ENCODE measurements at places on chromosomes 2 and 18.

DNA sequence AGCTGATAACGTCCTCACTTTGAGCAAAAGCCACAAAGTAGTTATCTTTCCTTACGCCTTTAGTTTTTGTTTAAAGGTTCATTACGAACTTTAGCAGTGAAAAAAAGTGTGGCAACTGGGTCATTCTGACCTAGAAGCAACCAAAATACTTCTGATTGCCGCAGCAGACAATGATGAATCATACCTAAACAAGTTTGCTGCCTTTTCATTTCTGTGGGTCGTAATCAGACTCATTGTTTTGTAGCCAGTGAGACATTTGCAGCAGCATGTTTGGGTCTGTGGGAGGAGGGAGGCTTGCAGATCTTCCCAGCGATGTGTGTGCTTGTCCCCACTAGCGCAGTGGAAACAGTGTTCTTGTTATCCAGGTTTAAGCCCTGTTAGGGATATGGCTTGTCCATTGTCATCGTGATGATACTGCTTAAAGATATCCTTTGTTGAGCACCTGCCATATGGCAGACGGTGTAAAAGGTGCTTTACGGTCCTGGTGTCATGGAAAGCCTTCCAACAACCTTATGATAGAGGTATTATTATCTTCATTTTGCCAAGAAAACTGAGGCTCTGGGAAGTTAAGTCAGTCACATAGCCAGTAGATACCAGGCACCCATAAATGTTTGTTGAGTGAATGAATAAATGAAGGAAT is 1.3 kb upstream of the GREB1 start:
- DNase-seq: no peak

GRCh38 chr2:144471305-144472045 is 48.4 kb downstream of the ZEB2 start:
- DNase-seq: no peak

- DNase-seq: no peak
These were observed 5.0 kb downstream of the SPIRE1 start for GRCh38 chr18:12652861-12653401.

DNA sequence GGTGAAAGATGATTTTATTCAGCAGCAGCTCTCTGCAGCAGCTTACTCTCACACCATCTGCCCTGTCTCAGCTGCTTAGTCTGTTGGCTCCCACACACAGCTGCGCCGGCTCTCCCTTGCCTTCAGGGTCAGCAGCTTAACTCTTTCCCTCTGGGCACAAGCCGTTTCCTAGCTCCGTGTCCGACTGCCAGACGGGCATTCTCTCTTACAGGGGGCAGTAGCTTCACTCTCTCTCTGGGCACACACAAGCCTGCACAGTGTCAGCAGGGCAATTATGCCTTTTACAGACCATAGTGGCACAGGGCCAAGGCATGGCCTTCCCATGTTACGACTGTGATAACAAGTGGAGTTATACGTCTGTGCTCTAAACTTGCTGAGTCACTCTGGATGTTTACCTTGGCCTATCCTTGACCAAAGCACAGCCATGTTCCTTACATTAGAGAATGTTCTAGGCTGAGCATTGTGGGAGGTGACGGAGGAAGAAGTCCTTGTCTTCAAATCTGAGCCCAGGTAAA is 31.7 kb downstream of the PCARE start:
- DNase-seq: peak; percentile 83

DNA sequence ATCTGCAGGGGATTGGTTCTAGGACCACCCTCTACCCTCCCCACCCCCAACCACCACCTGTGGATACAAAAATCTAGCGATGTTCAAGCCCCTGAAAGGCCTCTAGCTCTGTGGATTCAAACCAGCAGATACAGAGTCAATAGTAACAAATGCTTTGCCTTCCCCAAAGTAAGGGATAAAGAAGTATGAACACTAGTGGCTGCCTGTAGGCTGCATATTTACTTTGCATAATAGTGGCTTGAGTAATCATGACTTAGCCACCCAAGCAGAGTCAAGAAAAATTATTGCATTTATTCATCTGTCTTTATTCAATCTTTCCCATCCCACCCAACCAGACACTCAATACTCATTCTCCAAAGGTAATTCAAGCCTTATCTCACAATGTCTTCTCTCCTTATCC is 43.8 kb downstream of the SOCS6 start:
- DNase-seq: no peak

GRCh38 chr2:137250401-137250800 is 485.1 kb downstream of the THSD7B start:
- no peak for DNase-seq

DNA sequence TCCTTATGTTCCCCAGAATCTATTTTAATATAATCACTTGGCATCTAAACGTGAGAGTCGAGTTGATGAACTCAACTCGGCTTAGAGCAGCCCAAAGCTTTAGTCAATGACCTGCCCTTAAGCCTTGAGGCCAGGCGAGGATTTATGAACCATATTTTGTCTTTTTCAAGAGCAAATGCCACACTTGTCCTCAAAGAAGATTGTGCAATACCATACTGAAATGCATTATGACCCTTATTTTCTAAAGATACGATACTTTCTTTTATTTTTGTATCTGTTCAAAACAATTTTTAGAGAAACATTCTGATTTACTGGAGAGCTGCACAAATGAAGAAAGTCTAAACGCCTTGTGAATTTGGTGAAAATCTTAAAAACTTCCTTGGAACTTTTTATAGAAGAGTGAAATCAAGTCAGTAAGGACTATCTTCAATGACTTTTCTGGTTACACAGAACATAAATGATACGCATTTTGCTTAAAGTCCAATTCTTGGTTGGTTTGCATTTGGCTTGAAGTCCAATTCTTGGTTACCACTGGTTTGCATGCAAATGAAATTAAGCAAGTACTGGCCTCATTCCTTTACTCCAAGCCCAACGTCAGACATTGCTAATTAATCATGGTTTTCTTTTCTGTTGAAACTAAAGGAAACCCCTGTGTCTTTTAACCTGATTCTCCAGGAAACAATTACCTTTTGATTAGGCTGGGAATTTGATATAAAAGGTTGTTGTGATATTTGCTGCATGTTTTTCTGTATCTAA is 105.8 kb upstream of the CAVIN2 start:
- no peak for DNase-seq

GRCh38 chr2:72483346-72483745 is 335.7 kb upstream of the CYP26B1 start:
- no peak for DNase-seq

DNA sequence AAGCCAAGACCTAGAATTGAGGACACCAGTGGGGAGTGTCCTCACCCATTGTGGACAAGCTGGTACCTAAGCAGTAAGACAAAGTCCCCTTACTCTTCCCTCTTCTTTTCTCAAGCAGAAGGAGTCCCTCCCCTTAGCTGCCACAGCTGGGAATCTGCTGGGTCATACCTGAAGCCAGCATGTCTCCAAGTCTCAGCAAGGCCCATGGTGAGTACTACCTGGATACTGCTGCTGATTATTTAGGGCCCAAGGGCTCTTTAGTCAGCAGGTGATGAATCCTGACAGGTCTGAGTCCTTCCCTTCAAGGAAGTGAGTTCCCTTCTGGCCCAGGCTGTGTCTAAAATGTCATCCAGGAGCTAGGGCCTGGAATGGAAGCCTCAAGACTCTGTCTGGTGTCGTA is 198.6 kb upstream of the STK17B start:
- no peak for DNase-seq

GRCh38 chr2:24682304-24682703 is 110.9 kb downstream of the PTRHD1 start:
- DNase-seq: peak; percentile 65

DNA sequence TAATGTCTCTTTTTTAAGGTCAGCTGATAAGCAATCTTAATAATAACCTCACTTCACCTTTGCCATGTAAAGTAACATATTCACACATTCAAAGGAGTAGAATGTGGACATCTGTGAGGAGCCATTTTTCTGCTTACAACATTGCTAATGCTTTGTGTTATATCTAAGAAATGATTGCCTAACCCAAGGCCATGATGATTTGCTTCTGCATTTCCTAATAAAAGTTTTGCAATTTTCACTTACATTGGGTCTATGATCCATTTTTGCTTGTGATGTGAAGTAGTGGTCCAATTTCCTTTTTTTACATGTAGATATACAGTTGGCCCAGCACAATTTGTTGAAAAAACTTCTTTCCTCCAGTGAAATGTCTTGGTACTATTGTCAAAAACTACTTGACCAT is 22.0 kb downstream of the RELCH start:
- no peak for DNase-seq

GRCh38 chr2:170707821-170708795 is 7.0 kb upstream of the SP5 start:
- DNase-seq: no peak

DNA sequence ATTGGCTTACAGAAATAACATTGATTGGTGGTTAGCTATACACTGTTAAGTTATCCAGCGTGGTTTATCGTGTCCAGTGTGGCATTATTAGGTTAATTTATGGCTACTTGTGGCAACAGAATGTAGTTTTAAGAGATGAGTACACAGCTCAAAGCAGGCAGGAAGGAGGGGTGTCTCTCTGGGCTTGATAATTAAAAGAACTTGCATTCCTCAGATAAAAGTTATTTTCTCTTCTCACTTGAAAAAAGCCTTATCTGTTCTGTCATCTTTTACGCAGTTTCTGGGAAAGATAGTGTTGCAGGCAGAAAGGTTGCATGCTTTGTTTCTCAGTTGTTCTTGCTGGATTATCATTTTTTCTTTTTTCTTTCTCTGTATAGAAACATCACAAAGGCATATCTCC is 154.4 kb upstream of the COL3A1 start:
- DNase-seq: no peak

- no peak for DNase-seq
These were observed 995.6 kb upstream of the FANCL start for GRCh38 chr2:59236723-59237122.

- DNase-seq: no peak
These were observed 53.4 kb downstream of the CDH2 start for GRCh38 chr18:28123401-28124030.

DNA sequence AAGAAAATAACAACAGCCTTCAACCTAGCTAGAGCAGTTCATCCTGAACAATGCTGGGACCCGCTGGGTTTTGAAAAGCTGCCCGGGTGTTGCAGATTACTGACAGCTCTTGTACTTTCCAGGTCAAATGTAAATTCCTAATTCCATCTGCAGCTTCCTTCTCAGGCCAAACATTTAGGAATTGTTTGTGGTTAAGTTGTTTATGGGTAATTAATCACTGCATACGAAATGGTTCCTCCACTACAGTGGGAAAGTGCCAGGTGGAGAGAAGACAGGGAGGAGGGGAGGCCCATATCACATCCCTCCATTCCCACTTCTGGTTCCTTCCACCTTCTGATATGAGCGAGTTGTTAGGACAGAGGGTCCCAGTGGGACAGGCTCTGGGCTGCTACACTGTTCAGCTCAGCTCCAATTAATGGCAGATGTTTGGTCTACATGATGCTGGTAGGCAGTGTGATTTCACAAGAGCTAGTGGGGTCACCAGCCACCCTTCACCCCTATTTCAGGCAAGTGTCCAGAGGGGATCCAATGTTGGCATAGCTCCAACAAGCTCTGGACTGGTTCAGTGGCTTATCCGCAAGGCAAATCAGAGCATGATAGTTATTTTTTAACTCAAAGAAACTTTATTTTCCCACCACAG is 112.9 kb upstream of the ACAA2 start:
- DNase-seq: no peak

DNA sequence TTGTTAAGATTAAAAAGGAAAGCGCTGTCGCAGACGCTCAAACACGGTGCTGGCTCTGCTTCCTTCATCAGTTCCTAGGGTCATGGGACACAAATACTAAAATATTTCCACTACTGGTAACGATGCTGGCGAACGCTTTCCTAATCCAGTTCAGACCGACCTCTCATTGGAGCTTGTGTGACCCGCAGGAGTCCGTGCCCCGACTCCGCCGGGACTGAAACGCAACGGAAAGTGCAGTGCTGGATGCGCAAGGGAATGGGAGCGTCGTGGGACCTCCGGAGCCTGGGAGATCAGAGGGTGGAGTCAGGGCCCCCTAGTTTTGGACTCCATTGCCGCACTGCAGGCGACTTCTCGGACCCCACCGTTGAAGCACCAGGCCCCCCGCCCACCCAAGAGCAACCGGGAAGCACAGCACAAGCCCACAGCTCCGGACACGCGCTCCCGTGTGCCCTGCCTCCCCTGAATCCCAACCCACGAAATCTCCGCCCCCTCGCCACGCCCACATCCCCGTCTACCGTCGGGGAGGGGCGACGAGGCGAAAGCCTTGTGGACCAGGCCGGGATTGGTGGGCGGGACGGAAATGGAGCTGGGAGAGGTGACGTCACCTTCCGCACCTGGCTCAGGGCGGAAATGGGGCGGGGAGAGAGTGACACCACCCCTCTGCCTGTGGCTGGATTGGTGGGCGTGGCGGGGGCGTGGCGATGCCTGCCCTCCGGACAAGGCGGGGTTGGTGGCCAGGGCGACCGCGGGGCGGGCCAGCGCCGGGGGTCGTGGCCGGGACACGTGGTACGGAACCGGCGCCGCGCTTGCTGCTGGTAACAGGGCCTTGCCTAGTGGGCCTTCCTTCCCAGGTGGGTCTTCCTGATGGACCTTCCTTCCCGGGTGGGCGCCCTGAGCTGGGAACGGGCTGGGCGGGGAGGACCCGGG is at the start of gene CNDP2:
Gene CNDP2, plus strand, starts transcription at position 783 of the 927 bp plus-strand sequence. CDS start 3,611 bp downstream, outside the sequence.
- DNase-seq: peak; percentile 99

GRCh38 chr2:143219266-143219665 is 90.0 kb downstream of the ARHGAP15 start:
- DNase-seq: no peak

DNA sequence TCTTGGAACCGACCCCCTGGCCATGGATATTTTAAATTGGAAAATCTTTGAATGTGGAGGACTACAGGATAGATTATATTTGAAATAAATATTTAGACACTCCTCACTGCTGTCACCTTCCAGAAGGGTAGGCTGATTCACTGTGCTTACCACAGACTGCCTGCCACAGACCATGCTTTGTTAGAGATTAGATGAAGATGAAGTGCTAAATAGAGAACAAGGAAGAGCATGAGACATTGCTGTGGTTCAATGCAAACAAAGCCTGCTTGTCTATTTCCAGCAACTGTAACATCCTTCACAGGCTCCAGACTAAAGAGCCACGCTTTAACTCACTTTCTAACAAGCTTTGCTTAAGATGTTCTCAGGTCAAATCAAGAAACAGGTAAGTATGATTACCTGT is 81.0 kb upstream of the TMEM17 start:
- DNase-seq: no peak

- DNase-seq: no peak
These were observed 3.2 kb downstream of the NMUR1 start for GRCh38 chr2:231527091-231527395.

DNA sequence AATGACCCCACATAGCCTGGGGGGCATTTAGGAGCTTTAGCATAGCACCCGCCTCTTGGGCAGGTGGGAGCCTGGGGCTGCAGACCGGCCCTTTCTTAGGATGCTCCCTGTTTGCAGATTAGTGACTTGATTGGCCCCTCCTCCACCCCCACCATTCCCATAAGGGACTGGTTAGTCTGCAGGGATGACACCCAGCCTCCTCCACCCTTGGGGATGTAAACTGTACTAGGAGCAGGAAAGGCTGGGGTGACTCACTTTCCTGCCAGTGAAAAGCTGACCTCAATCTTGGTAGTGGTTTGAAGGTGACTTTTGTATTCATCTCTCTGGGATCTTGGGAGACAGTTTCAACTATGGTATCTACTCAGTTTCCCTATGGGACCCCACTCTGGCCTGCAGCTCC is 24.2 kb downstream of the CTIF start:
- DNase-seq: no peak

Data from muscle of leg (tissue), 16 donors.